Cerebellum (tissue), 4 donors: ENCODE measurements at places on chromosomes 6 and 20. TPM values are rescaled to one million over a fixed set of nuclear protein-coding genes. Genes with fewer than 3 reads are reported as not detected.

GRCh38 chr20:19923762-19924161, 93.4 kb upstream of the NAA20 start:
- no peak for DNase-seq

GRCh38 chr20:9867196-9867980, 28.5 kb upstream of the PAK5 start:
- peak; percentile 25 for DNase-seq

DNA sequence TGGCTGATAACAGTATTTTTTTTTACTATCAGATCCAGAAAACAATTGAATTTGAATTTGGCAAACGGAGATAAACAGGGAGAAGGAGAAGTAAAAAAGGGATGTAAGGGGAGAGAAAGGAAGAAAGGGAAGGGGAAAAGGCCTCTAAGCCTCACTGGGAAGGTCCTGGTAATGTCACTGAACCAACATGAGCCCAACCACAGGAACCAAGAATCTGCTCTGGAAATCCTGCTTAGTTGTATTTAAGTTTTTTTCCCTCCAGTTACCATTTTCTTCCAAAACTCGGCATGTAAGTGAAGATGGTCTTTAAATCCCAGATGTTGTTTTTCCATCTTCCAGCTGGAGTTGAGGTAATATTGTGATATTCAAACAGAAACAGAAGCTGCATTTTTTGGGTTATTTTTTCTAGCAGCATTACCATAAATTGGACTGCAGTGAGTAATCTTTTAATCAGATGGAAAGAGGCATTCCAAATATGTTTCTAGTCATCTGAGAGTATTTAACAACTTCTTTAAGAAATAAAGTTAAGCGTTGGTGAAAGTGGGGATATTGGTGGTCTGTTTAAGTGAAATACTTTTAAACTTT, 91.1 kb downstream of the TXNDC5 start:
- no peak for DNase-seq

- DNase-seq = no peak
Measured at GRCh38 chr6:39553860-39554802, 171.1 kb downstream of the KIF6 start.

DNA sequence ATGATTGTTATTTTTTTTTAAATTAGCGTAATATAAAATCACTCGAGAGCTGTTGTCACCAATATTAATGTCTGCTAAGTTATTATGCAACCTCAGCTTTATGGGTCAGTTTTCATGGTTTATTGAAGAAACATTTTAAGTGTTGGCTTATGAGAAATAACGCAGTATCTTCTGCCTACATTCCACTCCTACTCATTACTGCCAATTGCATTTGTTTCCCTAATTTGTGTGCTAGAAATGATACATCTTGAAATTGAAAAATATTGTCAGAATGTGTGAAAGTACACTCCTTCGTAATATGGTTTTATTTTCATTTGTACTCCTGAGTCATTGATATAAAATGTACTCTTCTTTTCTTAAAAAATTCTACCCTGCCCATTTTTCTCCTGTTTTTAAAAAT, 333.3 kb upstream of the HSF2 start:
- DNase-seq = no peak

DNA sequence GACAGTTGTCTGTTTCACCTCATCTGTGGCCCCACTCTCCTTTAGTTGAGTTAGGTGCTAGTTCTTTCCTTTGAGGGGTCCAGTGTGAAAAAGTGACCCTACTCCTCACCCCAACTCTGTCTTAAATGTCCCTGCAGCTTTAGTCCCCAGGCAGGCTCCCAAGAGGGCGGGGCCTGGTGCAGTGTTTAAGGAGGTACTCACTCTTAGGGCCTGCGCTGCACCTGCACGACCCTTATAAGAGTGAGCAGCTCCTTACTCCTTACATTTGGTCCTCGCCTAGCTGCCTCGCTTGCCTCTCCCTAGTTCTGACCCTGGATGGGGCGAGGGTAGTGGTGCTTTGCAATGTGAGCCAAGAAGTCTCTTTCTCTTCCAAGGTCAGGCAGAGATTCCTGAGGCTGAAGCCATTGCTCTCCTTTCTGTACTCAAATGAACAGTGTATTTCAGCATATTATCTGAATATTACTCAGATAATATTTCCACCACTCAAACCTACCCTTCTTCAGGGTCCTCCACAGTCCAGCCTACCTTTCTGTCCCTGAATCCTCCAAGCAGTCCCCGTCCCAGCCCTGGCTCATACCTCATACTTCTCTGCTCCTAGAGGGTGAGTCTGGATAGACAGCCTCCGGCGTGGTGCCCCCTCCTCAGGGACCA, 11.9 kb upstream of the VEGFA start:
- DNase-seq = no peak

DNA sequence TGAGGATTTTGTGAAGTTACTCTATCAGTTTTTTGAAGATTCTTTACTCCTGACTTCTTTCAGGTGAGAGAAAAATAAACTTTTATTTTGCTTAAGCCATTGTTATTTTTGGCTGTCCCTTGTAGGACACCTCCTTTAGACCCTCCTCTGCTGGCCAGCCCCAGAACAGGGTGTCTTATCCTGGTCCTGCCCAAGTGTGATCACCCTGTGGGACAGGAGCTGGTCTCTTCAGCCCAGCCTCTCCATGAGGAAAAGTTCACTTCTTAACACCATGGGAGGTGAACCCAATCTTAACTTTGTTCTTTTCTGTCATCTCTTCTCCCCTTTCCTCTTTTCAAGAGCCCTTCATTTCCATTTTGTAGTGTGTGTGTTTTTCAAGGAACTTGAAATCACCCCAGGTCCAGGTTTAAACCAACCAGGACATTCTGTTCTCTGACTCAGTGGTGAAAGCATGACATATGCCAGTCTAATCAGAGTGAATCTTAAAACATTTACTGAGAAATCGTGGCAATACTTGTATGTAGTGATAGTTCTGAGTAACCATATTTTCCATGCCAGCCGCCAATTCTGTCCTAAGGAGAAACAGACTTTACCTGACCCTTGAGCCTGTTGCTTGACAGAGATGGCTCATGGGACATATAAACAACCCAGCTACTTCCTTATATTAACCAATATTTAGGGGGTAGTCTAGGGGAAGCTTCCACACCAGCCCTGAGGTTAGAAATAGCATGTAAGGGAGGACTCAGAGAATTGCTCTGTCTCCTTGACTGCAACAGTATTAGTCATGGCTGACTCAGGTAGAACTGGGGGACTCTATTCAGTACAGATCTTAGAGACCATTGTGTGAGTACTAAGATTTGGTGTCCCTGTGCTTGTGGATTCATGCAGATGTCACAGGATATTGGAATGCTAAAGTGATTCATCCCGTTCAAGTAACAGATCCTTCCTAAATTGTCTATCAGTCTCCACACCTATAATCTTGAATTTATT, 48.8 kb downstream of the FLRT3 start:
- DNase-seq = no peak

DNA sequence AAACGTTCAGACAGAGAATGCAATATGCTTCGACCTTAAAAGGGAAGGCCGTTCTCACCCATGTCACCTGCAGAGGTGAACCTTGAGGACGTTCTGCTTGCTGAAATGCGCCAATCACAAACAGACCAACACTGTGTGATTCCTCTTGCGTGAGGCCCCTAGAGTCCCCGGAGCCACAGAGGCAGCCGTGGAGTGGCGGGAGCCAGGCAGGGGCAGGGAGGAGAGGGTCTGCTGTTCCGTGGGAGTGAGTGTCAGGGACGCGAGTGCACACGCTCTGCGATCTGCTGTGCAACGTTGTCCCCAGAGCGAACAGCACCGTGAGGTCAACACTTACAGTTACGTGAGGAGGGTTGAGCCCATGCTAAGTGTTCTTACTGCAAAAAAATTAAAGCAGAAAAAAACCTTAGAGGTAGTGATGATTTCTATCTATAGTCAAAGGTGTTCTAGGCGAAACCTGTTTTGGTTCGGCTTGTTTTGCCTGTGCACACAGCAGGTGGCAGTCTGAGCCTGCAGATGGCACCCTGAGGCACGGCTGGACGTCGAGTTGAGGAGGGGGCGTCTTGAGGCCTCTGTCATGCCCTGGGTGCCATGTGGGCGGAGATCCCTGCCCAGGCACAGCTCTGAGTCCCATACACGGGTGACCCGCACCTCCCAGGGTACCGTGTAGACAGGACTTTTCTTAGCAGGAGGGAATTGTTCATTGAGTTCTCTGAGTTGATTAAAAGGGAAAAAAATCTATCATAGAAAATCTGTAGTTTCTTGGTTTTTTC, 71.7 kb upstream of the FRMD1 start:
- DNase-seq = no peak

GRCh38 chr6:108730635-108731515, 117.3 kb upstream of the ARMC2 start:
- DNase-seq = peak; percentile 31

DNA sequence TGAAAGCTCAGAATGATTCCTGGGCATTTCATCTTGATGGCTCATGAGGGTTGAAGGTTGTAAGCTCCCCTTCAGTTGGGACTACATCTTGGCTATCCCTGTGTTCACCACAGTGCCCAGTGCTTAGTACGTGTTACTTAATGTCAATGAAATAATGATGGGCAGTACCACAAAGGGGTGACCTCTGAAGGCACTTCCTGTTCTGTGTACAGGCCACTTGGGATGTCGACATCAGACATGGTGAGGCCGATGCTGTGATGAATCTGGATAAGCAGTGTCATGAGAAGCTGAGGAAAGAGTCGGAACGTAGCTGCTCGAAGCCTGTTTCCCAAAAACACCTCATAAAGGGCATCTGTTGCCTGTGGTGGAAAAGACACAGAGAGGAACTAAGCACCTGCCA, 27.6 kb upstream of the RBL1 start:
- no peak for DNase-seq

- no peak for DNase-seq
Measured at GRCh38 chr20:9294041-9294440, 220.3 kb upstream of the LAMP5 start.

GRCh38 chr6:45411959-45412358, 34.2 kb upstream of the SUPT3H start:
- DNase-seq = no peak

DNA sequence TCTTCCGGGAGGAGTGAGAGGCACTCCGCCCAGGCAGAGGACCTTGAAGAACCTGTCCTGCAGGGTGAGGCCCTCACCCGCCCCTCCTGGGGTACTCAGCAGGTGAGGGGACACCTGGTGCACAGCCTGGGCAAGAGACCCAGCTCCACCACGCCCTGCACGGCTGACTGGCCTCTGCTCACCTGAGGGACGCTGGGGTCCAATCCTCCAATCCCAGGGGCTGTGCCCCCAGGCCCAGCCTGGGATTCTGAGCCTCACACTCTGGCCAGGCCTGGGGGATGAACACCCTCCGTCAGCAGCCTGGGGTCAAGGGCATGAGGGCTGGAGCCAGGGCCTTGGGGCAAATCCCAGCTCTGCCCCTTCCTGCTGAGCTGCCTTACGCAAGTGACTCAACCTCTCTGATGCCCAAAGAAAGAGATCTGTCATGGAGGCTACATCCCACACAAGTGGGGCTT, 149.9 kb upstream of the PTPN1 start:
- no peak for DNase-seq

- no peak for DNase-seq
Measured at GRCh38 chr6:71239694-71240093, 48.9 kb upstream of the OGFRL1 start.

DNA sequence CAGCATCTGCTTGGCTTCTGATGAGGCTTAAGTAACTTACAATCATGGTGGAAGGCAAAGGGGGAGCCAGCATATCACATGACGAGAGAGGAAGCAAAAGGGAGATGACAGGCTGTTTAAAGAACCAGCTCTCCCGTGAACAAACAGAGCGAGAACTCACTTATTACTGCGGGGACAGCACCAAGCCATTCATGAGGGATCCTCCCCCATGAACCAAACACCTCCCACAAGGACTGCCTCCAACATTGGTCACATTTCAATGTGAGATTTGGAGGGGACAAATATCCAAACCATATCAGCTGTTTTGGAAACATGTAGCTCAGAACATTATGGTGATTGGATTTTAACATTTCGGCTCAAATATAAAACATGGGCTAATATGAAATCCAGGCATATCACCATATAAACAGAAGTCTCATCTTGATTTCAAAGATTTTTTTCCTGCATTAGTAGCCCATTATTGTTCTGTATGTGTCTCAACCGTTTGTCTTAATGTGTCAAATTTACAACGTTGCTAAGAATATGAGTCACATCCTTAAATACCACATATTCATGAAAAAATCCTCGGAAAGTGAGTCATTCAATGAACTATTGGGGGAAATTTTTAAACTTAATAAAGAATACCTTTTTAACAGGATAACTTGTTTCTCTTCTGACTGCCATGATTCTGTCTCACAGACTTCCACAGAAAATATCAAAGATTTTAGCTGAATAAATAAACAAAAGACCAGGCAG, 894.3 kb downstream of the TFAP2A start:
- DNase-seq = no peak

DNA sequence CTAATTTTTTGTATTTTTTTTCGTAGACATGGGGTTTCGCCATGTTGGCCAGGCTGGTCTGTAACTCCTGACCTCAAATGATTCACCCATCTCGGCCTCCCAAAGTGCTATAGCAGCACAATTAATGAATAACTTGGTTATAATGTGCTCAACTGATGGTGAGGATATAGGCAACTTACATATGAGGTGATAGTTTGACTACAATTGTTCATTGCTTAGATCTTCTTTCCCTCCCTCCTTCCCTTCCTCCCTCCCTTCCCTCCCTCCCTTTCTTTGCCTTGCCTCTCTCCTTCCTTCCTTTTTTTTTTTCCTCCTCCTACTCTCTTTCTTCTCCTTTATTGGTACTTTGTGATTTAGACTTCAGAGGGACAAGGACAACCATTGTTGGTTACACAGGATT, 151.2 kb downstream of the RNF144B start:
- no peak for DNase-seq

- no peak for DNase-seq
Measured at GRCh38 chr6:170405311-170405975, 98.9 kb downstream of the FAM120B start.

DNA sequence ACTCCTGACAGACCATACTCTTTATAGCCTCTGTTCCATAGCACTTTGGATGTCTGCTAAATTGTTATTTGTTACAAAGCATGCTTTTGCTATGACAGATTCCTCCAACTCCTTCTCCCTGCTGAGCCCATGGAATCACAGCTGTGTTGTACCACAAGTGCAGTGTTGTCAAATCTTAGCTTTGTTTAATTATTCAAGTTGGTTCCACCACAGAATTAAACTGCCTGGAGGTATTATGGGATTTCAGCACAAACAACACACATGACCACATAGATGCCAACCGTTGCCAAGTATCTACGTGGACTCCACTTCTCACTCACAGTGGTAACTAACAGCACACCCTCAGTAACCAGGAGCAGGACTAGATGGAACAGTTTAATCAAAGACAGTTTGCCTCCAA, 32.7 kb upstream of the MARCKS start:
- DNase-seq = no peak

GRCh38 chr6:156980948-156981347, 203.8 kb downstream of the ARID1B start:
- DNase-seq = no peak

FOXF2 gene
- 2.4 TPM for total RNA-seq

EDN3 gene
- total RNA-seq = 1.2 TPM

GGTLC1 gene
- not detected for total RNA-seq

SLC35D3 gene
- total RNA-seq = 0.36 TPM

ELOVL2 gene
- total RNA-seq = 22.0 TPM

DEFB124 gene
- not detected for total RNA-seq

ULBP3 gene
- 4.2 TPM for total RNA-seq

PRSS16 gene
- not detected for total RNA-seq

CAP2 gene
- 13.8 TPM for total RNA-seq

SLC17A1 gene
- total RNA-seq = not detected

TGM3 gene
- 0.27 TPM for total RNA-seq
